ENCODE measurements at places on chromosomes 11 and 22.

GRCh38 chr11:133951327-133952198, 5.2 kb downstream of the IGSF9B start:
- no peak for DNase-seq

- no peak for DNase-seq
These were observed 318.7 kb downstream of the BUD13 start for GRCh38 chr11:116454020-116454645.

DNA sequence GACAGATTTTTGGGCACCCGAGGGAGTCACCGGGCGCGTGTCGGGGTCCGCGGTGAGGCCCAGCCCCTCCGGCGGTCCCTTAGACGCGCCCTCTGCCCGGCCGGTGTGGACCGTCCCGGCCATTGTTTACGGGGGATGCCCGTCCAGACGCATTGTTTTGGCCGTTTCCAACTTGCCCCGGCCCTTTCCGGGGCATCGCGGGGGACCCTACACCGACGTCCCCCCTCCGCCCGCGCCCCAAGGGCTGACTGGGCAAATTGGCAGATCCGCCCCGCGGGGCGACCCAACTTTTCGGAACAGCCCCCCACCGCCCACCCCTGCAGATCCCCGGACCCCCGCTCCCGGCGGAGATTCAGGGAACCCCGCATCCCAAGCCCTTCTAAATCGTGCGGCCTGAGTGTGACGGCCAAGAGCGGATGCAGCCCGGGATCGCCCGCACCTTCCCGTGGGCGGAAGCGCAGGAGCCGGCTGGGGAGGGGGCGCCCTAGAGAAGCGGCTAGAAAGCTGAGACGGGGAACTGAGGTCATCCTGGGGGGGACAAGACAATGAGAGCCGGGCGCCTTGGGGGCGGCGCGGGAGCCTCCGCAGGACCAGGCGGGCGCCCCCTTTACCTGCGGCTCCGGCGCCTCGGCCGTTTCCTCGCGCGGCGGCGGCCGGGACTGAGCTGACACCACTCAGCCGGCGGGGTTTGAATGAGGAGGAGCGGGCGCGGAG, 17.1 kb upstream of the CCT8L2 start:
- DNase-seq: no peak

- no peak for DNase-seq
These were observed 1.9 kb upstream of the CARD16 start for GRCh38 chr11:105046898-105047579.

DNA sequence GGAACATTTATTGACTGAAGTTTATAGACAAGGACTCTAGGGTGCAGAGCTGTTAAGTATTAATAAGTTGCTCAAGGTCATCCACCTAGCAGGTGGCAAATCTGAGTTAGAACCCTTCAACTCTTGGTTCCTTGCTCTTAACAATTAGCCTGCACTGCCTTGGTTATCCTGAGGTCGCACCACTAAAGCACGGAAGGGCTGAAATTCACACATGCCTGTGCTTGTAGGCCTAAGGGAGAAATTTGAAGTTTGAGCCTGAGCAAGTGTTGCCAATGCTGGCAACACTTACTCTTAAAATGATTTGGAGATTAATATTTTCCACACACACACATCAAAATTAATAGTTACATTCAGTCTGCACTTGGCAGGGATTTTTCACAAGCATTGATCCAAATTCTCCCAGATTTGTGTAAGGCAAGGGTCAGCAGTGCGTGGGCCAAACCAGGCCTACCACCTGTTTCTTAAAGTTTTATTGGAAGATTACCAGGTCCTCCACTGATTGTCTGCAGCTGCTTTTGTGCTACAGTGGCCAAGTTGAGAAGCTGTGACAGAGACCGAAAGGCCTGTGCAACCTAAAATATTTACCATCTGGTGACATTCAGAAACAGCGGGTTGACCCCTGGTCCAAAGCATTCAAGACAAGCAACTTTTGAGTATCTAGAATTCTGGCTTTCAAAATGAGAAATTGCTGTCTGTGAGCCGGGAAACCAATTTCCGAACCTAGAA, 16.3 kb downstream of the APOL5 start:
- DNase-seq: no peak

Data from activated naive CD4-positive, alpha-beta T cell treated with Interleukin-2 at 50 U/mL for 16 hours (primary cell).